ENCODE measurements at places on chromosomes 5 and 9. TPM values are rescaled to one million over a fixed set of nuclear protein-coding genes. Genes with fewer than 3 reads are reported as not detected.
A peak's percentile ranks its signal among the peaks of the same experiment; 100 is the strongest.

GRCh38 chr9:31005086-31005665 is 1379.3 kb upstream of the ACO1 start:
- DNase-seq = no peak

The LOX gene
- 16.2 TPM for total RNA-seq

DNA sequence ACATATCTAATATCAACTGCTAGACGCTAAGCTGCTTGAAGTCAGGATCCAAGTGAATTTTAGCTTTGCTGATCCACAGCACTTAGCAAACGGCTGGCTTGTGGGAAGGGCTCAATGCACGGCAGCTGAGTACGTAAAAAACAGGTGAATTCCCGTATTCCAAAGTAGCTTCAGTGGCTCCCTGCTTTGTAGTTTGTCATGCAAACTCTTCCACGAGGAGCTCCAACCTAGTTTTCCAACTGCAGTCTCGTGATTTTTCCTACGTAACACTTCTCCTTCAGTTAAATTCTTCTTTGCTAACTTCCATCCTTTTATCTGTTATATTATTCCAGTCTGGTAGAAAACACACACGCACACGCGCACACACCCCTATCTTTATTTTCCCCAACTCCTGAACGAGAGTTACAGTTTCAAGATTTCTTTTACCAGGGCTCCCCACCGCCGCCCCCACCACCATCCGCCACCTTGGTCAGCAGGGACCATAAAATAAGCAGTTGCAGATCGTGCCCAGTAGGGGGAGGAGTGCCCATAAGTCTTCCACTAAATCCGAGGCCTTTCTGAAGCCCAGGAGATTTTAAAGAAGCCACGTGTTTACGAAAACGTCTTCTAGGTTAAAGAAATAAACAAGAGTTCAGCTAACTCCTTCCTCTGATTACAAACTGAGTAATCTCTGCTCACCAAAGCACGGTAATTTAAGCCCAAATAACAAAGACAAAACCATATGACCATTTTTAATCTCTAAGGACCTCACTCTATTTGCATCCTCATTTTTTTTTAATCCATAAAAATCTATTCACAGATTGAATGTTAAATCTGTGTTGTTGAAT is 34.8 kb upstream of the TRIO start:
- DNase-seq = peak; percentile 59

DNA sequence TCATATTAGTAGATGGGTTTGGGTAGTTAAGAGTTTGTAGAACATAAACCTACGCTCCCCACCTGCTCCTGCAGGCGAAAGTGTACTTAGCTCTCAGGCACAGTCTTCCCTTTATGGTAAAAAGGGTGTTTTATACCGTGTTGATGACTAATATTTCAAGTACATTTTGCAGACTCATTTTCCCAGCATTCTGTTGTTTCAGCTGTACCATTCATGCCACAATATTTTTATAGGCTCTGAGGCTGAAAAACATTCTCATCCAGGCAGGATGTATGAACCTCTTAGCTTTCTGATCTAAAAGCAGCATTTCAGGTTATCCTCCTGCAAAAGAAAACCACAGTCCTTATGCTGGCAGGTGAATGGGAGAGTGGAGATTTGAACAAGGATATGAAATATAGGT is 231.4 kb downstream of the NR2F1-AS1 start:
- no peak for DNase-seq

GRCh38 chr9:88786291-88787079 is 204.8 kb upstream of the S1PR3 start:
- no peak for DNase-seq

The SEMA6A gene
- total RNA-seq = 44.3 TPM

GRCh38 chr5:71666321-71666720 is 52.8 kb upstream of the CARTPT start:
- no peak for DNase-seq

Data from lower lobe of right lung (tissue), 2 donors.